Activated CD4-positive, alpha-beta T cell treated with anti-CD3 and anti-CD28 coated beads for 24 hours (primary cell): ENCODE measurements at places on chromosomes 2 and 18.

DNA sequence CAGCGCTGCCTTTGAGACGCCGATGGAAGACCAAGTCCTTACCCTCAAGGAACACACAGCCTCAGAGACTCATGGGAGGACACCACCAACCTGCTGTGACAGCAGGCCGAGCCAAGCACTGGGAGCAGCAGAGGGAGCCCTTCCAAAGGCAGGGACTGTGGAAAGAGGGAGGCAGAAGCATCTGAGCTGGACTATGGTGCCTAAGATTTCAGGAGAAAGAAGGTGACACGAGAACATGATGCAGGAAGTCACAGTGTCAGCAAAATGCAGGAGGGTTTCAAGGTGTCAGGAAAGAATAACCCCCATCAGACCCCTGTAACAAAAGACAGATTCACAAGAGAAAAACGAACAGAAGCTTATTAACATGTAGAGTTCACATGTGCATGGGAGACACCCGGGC is 24.2 kb upstream of the COX7A2L start:
- no peak for DNase-seq

- no peak for DNase-seq
These were observed 110.7 kb downstream of the TMX3 start for GRCh38 chr18:68604256-68604655.

GRCh38 chr2:98935777-98936352 is at the start of gene CRACDL:
CRACDL (minus strand) TSS chr2:98936225; CDS start chr2:98846800, 89,425 bp downstream.
- DNase-seq = no peak

DNA sequence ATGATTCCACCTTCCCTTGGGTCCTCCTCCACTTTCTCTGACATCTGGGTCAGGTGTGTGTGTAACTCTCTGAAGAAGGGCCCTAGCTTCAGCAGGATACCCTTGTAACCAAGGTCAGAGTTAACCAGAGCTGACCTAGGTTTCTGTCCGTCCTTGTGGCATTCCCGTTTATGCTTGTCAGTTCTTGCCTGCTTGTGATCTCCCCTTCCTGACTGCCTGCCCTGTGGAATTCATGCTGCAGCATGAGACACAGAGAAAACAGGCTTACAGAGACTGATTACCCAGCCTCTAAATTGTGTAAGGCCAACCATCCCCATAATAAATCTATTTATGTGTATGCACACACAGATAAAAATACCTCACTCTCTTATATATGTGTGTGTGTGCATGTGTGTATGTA is 22.8 kb downstream of the NXPH2 start:
- DNase-seq = no peak

DNA sequence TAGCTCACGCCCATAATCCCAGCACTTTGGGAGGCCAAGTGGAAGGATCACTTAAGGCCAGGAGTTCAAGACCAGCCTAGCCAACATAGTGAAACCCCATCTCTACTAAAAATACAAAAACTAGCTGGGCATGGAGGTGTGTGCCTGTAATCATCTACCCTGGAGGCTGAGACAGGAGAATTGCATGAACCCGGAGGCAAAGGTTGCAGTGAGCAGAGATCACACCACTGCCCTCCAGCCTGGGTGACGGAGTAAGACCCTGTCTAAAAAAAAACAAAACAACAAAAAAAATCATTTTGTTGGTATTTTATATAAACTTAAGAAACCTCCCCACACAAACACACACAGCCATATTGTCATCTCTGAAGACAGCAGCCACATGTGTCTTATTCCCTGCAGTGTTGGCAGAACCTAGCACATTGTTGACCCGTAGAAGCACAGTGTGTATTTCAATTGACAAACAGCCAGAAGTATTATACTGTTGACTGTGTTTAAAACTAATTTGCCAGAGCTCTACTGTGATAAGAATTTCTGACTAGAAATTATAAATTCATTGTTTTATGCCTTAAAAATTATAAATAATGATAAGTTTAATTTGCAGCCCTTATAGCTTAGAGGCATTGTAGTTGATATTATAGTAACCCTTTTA is 68.1 kb downstream of the DNAJC10 start:
- no peak for DNase-seq

GRCh38 chr18:55269622-55270021 is 310.4 kb upstream of the CCDC68 start:
- DNase-seq = no peak

GRCh38 chr2:100052650-100053049 is 89.7 kb downstream of the AFF3 start:
- DNase-seq = no peak

GRCh38 chr2:153946036-153946435 is 74.3 kb downstream of the GALNT13 start:
- no peak for DNase-seq

DNA sequence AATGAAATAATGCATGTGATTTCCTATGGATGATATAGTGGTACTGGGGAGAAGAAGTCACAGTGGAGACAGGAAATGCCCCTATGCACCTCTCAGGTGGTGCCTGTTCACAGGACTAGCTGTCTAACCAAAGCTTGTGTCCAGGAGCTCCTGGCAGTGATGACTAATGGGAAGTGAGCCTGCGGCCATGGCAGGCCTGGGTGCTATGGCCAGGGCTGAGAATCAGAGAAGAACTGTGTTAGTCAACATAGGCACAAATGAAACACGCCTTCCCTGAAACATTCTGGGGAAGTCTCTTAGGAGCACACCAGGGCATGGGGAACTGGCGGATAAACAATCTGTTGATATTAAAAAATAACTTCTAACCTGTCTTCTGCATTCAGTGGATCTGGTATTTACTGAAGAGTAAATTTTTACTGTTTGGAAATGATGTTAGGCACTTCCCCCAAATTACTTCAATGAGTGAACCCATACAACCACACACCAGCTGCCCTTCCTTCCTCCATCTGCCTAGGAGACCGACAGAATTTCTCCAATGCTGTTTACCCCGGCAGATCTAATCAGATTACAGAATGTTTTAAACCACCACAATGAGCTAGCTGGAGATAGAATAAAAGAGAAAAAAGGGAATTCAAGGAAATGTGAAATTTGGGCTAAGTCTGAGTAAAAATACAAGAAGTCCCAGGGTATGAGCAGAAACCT is 67.4 kb downstream of the MEP1B start:
- DNase-seq = no peak

DNA sequence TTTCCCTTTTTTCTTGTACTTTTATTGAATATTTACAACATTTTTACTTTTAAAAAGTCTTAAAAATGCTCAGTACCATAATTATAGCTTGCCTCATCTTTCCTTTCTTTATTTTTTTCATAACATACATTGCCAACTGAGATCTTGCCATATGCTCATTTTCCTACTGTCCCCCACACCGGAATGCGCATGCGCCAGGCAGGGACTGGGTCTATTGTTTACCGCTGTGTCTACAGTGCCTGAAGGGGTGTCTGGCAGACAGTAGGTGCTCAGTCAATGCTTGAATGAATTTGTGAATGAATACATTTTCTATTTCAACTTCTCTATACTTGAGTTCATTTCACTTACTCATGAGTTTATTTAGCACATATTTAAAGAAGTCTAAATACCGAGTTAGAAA is 158.0 kb downstream of the CYP26B1 start:
- no peak for DNase-seq

DNA sequence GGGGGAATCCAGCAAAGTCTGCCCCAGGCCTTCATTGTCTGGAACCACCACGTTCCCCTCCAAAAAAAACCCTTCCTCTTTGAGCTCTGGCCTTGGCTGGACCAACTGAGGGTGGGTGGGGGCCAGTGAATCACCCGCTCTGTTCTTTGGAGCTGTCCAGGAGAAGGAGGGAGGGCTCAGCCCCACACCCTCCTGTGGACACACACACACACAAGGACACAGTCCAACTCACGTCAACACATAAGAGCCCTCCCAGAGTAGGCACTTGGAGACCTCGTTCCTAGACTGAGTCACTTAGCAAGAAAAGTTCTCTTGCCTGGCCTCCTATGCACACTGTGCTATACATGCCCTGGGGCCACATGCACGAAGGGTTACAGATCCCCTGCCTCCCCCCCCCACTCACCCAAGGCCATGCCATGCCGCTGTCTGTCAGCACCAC is 1.2 kb upstream of the TNS1 start:
- DNase-seq = no peak

GRCh38 chr18:76056471-76057110 is 438.5 kb downstream of the ZNF516 start:
- DNase-seq = no peak

DNA sequence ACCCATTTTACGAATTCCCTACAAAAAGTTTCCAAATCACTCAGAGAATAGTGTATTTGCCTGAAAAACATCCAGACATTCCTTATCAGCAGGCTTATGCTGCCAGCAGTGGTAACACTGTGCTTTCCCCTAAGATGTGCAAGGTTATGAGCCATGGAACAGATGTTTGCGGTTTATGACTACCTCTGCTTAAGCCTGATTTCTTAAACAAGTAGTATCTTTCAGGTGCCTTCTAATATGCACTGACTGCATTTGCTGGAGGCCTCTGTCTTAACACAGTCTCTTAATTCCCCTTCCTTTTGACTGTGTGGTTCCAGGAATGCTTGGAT is 54.8 kb downstream of the CDC42EP3 start:
- DNase-seq = no peak

- no peak for DNase-seq
These were observed 25.0 kb downstream of the MC4R start for GRCh38 chr18:60347526-60348045.

- DNase-seq = no peak
These were observed 5.3 kb upstream of the RAB12 start for GRCh38 chr18:8603663-8604520.

DNA sequence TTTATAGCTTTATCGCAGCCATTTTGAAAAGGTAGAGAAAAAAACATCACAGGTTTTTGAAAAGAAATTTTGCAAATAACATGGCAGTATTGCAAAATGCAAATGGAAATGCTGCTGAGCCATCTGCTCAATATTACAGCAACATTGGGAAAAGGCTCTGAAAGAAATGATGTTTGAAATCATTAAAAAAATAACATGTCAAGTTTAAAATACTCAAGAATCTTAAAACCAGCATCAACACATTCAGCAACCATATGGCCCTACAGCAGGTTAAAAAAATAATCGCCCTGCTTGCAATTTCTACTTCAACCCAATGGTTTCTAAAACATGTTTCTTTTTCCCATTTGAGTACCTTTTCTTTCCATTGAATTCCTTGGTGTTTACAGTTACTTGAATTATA is 289.4 kb downstream of the AFF3 start:
- DNase-seq = no peak

DNA sequence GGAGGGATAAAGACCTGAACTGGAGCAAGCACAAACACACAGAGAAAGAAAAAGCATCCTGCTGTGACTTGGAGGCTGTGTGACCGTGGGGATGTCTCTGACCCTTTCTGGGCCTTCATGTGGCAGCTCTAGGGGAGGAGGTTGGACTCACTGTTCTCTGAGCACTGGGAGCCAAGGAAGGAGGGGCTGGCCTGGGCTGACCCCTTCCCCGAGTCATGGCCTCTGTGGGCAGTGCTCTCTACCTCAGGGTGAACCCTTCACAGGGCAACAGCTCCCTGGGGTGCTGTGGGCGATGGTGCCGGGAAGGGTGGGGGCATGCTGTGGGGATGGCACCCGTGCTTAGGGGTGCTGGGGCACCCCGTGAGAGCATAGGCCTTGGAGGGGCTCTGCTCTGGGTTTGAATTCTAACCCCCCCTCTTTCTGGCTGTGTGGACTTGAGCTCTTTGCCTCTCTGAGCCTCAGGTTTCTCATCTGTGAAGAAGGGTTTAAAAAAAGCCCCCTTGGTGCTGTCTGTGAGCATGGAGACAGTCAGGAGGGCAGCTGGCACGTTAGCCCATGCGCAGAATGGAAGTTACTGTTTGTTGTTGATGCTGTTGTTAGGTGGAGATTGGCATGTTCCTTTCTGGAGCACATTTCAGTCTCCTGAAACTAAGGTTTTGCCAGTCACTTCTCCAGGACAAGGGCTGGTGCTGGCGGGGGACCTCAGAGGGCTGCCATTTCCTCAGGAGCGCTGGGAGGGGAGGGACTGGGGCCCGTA is 700 bp downstream of the TOGARAM2 start:
- no peak for DNase-seq

GRCh38 chr2:81249152-81249551 is 944.6 kb upstream of the LRRTM1 start:
- DNase-seq = no peak

- DNase-seq = no peak
These were observed 50.6 kb downstream of the DNAH7 start for GRCh38 chr2:196018037-196018436.

GRCh38 chr18:52277785-52278184 is 62.2 kb upstream of the DCC start:
- no peak for DNase-seq

DNA sequence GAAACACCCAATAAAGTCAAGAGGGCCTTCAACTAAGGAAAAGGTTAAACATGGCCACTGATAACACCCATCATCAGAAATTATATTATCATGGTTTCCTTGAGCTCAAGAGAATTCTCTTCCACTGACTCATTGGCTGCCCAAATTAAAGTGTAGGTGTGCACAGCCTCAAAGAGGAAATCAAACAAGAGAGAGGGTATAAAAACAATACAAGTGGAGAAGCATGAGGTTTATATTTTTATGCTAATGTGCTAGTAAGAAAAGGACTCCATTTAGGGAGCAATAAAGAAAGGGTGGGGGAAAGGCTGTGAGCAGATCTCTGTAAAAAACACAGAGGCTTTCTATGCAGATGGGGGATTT is 168.8 kb upstream of the VRK2 start:
- no peak for DNase-seq

DNA sequence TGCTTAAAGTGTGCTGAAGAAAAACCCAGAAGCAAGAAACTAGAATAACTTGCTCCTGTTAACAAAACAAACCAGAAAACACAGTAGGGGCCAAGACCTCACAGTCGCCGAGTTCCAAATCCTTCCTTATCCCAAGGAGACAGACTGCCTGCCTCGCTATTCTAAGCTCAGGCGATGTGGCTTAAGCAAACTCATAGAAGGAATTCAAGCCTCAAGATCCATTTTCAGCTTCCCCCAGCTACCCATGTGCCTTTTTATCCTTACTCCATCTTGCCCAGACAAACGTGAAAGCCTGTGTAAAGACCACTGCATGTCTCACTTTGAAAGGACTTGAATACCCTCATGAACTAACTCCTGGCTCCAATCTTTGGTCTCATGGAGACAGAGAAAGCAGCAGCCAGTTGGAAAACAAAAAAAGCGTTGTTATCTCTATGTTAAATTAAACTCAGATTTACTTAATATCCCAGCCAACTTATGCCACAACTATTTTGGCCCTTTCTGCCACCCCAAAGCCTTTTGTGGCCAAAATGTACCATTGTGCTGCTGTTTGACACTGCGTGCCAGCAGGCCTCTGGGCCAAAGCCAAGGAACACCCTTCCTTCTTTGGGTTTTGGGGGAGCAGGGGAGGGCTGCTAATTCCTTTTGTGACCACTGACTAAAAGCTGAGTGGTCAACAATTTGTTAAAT is 123.2 kb upstream of the FZD5 start:
- DNase-seq = no peak

- DNase-seq = no peak
These were observed 15.4 kb upstream of the CAVIN2 start for GRCh38 chr2:191862156-191862775.

- no peak for DNase-seq
These were observed 7.5 kb upstream of the CYP26B1 start for GRCh38 chr2:72155151-72155550.

GRCh38 chr18:57063601-57064103 is 83.2 kb upstream of the BOD1L2 start:
- DNase-seq = no peak

GRCh38 chr2:58376592-58376991 is 135.5 kb upstream of the FANCL start:
- DNase-seq = no peak
